ENCODE measurements at places on chromosomes 1 and 21. TPM values are rescaled to one million over a fixed set of nuclear protein-coding genes. Genes with fewer than 3 reads are reported as not detected.

SPRR2D gene
- not detected for total RNA-seq

EXO1 gene
- 0.30 TPM for total RNA-seq

PAQR6 gene
- total RNA-seq, result 1.2 TPM

CD5L gene
- total RNA-seq, result not detected

DNA sequence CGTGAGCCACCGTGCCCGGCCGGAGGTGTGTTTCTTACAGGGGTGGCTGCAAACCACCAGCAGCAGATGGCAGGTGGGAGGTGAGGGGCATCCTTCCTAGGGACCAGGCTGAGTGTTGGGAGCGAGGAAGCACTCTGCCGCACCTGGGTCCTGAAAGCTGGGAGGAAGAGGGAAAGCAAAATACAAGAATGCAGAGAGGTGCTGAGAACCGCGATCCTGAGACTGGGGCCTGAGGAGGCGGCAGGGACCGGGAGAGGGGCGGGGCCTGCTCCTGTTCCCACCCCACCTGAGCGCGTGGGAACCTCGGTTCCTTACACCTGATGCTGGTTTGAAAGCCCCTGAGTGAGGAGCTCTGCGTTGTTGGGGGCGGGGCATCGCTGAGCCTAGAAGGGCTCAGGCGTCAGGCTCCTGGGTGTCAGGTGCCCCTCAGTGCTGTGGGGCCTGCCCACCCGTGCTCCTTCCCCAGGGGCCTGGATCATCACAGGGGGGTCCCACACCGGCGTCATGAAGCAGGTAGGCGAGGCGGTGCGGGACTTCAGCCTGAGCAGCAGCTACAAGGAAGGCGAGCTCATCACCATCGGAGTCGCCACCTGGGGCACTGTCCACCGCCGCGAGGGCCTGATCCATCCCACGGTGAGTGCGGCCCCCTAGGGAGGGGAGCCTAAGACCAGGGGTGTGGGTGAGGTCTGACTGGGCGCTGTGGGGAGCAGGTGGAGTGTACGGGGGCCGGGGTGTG, 15.5 kb downstream of the TRPM2 start:
- ATAC-seq, result no peak

GRCh38 chr21:17427831-17428483, 84.9 kb upstream of the CXADR start:
- ATAC-seq, result no peak

DNA sequence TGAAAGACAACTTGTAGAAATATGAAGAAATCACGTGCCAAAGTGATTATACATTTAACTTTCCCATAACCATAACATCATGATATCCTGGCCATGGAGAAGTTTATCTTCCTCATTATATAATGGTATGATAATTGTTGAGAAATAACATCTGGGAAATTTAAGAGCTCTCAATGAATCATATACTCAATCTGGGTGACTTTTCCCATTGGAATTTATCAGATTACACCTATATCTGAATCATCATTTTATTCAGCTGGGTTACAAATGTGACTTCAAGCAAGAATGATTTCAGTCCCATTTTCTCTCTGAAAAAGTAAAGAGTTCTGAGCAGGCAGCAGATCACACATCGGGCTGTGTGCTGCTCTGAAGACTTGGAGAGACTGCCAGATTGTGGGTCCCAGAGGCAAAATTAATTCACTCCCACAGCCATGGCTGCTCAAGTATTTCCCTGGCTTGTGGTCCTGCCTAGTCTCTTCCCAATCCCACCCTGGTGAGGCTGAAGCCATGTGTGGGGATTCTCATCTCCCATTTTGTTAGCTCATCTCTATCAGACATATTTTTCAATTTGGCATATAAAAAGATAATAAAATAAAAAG, 278.0 kb downstream of the MRPL39 start:
- ATAC-seq, result no peak

GRCh38 chr1:192598589-192598988, 23.0 kb downstream of the RGS1 start:
- ATAC-seq, result no peak

DNA sequence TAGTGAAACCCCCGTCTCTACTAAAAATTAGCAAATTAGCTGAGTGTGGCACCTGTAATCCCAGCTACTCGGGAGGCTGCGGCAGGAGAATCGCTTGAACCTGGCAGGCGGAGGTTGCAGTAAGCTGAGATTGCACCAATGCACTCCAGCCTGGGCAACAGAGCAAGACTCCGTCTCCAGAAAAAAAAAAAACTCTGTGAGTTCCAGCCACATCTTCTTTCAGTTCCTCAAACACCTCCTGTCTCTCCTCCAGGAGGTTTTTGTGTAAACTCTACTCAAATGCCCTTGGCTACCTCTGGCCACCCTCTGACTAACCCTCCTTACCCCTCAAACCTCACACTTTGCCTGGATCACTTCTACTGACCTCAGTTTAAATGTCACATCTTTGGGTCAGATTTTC, 38.1 kb downstream of the RCSD1 start:
- no peak for ATAC-seq

GRCh38 chr1:53069265-53069662, 7.3 kb downstream of the PODN start:
- ATAC-seq, result no peak

GRCh38 chr1:16921391-16922185, at the start of gene CROCC:
Gene CROCC, plus strand, starts transcription at chr1:16921931. Its CDS starts 88 bp downstream, at chr1:16922019.
- ATAC-seq, result no peak

GRCh38 chr1:61085206-61085982, 3.0 kb downstream of the NFIA start:
- no peak for ATAC-seq

GRCh38 chr1:244074559-244075171, 23.6 kb downstream of the ZBTB18 start:
- no peak for ATAC-seq

- no peak for ATAC-seq
These were observed 67.3 kb downstream of the URB2 start for GRCh38 chr1:229693129-229693900.

GRCh38 chr1:25648681-25649440, 32.3 kb downstream of the MAN1C1 start:
- no peak for ATAC-seq

GRCh38 chr1:15598436-15598835, 13.6 kb upstream of the AGMAT start:
- no peak for ATAC-seq

- no peak for ATAC-seq
These were observed 93.6 kb downstream of the ZNF281 start for GRCh38 chr1:200316148-200316803.

- ATAC-seq, result no peak
These were observed 428.8 kb downstream of the SMYD3 start for GRCh38 chr1:246078126-246078887.

- no peak for ATAC-seq
These were observed 33.9 kb downstream of the TRIM62 start for GRCh38 chr1:33147997-33148314.

Measured in gastroesophageal sphincter (tissue), 4 donors.